Hindlimb muscle (tissue), 1 donor: ENCODE measurements at places on chromosomes 4 and X.

- no peak for DNase-seq
These were observed 30.7 kb upstream of the ATP6AP2 start for GRCh38 chrX:40550066-40550465.

- no peak for DNase-seq
These were observed 93.9 kb upstream of the FRMPD3 start for GRCh38 chrX:107355533-107355932.

DNA sequence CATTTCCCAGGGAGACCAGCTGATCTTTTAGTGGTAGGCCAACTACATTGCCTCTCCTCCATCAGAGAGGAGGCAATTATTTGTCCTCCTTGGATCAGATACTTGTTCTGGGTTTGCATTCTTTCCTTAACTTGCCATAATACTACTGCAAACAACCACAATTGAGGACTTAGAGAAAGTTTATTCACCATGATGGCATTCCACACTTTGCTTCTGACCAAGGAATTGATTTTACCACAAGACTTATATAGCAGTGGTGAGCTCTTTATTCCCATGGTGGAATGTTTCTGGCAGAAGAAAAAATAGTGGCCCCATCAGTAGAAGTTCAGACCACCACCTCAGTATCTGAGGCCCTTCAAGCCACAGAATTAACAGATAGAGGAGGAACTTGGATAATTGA lies 123.9 kb upstream of the PPP3CA start:
- DNase-seq = no peak

- no peak for DNase-seq
These were observed 375.3 kb downstream of the PCDH10 start for GRCh38 chr4:133524369-133524768.

GRCh38 chr4:182504463-182504862 lies 261.3 kb downstream of the TENM3 start:
- no peak for DNase-seq

GRCh38 chr4:34170946-34171345 lies 2073.4 kb downstream of the ARAP2 start:
- no peak for DNase-seq

GRCh38 chr4:54499308-54500074 lies 158.3 kb upstream of the KIT start:
- no peak for DNase-seq

DNA sequence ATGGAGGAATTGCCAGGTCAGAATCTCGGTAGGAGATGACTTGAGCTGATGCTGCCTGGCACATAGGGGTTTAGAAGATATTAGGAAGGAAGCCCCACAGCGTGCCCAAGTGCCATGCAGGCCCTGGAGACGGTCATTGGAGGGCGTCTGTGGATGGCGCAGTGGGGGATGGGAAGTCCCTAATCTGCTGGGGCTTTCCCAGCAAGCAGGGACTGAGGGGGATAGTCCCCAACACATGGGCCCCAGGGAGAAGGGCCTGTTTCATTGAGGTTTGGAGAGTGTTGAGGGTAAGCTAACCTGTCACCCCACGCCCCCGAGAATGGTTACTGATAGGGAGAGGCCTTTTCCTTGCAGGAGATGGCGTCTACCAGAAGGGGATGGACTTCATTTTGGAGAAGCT lies 7.8 kb downstream of the TAFAZZIN start:
- DNase-seq = no peak

DNA sequence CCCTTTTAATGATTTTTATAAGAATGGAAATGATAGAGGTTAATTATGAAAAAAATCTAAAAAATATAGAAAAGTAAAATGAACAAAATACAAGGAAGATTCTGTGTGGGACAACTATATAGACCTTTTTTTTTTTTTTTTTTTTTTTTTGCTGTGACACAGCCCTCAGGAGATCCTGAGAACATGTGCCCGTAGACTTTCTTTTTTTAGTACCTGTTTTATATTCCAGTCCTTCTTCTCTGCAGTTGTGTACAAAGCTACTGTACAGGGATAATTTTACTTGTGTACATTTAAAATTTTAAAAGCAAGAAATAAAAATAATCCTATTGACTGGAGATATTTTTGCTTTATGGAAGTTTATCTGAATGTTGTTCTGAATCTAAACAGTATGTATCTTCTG lies 85.5 kb downstream of the KDM6A start:
- DNase-seq = no peak

- no peak for DNase-seq
These were observed 63.0 kb downstream of the ANK2 start for GRCh38 chr4:113112338-113112978.

GRCh38 chrX:136691028-136691809 lies 43.3 kb downstream of the CD40LG start:
- DNase-seq = no peak

GRCh38 chrX:37000140-37000539 lies 8.0 kb upstream of the FAM47C start:
- no peak for DNase-seq

DNA sequence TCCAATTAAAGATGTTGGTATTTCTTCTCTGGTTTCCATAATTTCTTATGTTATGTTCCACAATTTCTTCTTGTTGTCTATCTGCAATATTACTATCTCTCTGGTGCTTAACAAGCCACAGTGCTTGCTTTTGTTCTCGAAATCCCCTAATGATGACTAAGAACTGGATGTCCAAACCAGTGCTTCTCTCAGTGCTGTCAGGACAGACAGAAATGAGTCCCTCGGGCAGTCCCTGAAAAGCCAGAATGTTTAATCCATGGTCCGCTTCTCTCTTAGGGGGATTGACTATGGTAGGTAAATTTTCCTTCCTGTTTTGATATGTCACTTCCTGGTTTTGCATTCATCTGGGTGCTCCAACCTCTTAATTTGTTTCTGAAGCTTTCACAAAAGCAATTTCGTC lies 321.6 kb upstream of the PCDH10 start:
- DNase-seq = no peak

DNA sequence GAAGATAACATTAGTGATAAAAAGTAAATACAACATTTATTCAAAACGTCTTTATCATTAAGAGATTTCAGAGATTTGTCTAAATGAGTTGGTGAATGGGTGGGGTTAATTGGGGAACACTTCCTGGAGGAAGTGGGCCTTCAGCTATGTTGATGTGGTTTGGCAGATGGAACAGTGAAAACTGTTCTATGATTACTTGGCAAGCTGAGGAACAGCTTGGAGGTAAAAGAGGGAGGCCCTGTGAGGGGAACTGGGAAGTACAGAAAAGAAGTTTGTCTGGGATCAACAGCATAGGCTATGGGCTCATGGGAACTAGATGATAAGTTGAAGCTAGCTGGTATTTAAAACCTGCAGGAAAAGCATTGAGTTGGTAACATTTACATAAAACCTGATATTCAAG lies 26.0 kb downstream of the OCRL start:
- peak; percentile 17 for DNase-seq

DNA sequence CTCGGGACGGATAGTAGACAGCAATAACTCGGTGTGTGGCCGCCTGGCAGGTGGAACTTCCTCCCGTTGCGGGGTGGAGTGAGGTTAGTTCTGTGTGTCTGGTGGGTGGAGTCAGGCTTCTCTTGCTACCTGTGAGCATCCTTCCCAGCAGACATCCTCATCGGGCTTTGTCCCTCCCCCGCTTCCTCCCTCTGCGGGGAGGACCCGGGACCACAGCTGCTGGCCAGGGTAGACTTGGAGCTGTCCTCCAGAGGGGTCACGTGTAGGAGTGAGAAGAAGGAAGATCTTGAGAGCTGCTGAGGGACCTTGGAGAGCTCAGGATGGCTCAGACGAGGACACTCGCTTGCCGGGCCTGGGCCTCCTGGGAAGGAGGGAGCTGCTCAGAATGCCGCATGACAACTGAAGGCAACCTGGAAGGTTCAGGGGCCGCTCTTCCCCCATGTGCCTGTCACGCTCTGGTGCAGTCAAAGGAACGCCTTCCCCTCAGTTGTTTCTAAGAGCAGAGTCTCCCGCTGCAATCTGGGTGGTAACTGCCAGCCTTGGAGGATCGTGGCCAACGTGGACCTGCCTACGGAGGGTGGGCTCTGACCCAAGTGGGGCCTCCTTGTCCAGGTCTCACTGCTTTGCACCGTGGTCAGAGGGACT lies 5.7 kb upstream of the MSANTD1 start:
- DNase-seq = no peak

DNA sequence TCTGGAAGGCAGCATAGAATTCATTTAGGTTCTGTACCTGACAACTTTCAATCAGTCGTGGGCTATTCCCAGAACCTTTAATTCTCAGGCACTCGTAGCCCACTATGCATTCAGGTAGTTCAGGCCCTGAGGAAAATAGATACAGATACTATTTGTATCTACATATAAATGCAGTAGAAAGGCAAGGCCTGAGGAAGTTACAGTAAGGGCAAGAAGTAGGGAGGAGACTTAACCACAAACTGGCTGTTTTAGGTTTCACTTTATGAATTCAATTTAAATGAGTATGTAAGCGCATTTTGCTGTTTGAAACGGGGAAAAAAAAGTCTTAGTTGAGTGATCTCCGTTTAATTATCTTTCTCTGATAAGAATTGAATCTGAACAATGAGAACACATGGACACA lies 529.4 kb upstream of the ATOH1 start:
- DNase-seq = no peak

DNA sequence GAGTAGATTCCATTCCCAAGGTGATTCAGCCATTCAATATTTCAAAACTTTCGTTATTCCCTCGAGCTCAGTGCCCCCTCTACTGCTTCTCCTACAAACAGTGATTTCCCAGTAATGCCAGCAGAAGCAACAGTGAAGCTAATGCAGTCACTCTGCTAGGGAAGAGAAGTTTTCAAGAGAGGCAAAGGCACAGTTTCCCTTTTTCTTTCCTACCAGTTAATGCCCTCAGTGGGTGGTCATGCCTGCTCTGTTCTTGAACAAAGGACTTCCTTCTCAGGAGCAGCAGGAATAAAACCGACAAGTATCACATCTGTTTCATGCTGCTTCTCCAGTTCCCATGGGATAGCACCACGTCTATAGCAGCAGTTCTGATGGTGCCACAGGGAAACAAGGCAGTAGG lies 317.2 kb downstream of the TENM3 start:
- DNase-seq = no peak

- peak; percentile 38 for DNase-seq
These were observed 14.1 kb upstream of the CYTL1 start for GRCh38 chr4:5033281-5033841.

DNA sequence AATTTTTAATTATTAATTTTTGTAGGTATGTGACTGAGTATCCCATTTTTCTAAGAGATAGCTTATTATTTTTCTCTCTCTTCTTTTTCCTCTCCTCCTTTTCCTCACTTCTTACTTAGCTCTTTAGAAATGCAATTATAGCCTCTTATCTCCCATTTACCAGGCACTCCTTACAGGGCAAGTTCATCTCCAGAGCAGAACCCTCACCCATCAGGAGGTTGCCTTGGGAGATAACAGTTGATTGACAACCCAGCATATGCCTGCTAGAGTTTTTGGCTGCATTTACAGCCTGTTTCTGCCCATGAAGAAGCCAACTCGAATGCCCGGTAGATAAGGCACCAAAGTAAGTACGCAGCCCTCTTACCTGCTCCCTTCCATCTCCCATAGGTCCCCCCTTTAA lies 572.9 kb upstream of the ZFP42 start:
- DNase-seq = no peak

DNA sequence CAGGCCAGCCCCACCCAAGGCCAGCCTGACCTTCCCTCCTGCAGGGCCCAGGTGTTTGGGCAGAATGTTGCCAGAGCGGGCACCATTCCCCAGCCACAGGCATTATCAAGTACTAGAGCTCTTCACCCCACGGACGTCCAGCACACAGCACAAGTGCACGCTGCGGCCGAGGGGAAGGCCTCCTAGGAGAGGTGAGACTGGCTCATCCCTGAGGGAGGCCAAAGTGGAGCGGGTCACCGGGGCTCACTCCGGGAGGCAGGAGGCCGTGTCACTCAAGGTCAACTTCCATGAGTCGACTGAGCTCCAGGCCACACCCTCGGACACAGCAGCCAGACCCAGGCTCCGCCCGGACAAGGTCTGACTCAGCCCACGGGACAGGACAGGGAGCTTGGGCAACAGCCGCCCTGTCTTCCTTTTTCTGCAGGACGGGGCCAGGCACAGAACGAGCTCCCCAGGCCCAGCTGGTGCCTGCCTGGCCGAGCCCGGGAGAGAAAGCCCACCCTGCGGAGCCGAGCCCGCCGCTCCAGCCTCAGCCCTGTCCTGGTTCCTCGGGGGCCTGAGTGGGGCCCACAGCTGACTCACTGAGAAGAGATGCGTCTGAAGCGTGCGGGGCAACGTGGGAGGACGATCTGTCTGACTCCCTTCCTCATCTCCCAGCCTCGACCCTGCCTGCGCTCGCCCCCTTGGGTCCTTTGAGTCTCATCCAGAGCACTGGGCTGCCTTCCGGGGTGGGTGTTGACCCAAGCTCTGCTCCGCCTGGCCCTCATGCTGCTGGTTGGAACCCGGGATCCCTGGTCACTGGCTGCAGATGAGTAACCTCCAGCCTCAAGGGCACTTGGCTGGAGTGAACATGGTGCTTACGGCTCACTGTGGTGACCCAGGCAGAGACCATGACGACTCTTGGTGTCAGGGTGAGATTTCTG lies 1.6 kb downstream of the SLC49A3 start:
- no peak for DNase-seq

DNA sequence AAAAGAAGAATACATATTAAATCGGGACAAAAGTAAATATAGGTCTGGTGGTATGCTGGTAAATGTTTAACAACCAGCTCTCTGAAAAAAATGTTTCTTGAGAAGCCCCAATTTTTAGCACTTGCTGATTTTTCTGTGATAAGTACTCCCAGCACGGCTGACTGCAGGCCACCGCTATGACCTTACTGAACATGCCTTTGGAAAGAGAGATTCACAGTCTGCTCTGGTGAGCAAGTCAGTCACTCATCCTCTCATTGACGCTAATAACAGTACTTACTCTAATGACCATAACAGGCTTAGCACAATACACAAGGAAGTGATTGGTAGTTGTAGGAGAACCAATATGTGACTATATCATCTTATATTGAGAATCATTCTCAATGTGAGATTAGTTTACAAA lies 98.9 kb upstream of the BLTP1 start:
- no peak for DNase-seq

- no peak for DNase-seq
These were observed 644.7 kb upstream of the PCDH10 start for GRCh38 chr4:132504438-132504837.

DNA sequence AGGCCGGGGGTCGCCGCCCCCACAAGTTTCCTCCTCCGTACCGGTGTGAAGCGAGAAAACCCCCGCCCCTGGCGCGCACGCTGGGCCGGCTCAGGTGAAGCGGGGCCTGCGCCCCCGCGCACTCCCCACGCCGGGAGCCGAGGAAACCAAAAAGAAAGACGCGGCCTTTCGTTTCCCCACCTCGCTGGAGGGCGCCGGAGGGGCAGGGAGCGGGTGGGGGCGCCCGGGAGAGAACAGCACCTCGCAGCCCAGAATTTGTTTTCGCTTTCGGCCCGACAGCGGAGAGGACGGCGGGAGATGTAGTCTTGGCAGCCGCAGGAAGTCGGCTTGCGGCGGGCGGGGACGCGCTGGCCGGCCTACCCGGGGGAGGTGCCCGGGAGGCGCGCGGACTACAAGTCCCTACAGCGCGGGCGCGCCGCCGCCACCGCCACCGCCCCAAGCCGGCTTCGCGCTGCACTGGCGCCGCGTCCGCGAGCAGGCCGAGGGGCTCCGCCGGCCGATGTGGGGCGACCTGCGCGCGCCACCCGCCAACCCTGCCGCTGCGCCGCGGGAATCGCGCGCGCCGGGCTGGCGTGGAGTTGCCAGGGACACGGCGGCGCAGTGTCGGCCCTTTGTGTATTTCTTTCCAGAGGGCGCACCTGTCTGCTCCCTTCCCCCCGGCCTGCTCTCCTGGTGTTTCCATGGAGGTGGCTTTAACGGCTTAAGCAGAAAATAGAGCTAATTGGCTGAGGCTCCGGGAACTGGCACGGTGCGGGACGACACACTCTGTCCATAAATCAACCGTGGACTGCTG lies at the start of gene OTUD4:
OTUD4 (minus strand) TSS at position 292 of the 793 bp plus-strand sequence. CDS start 616 bp downstream, outside the sequence.
- peak; percentile 95 for DNase-seq

GRCh38 chr4:118801895-118802575 lies 33.9 kb downstream of the SEC24D start:
- DNase-seq = no peak
